ENCODE measurements at places on chromosomes 7 and 10.

- DNase-seq, result no peak
Observed at GRCh38 chr10:34918060-34918775, 103.1 kb upstream of the PARD3 start.

DNA sequence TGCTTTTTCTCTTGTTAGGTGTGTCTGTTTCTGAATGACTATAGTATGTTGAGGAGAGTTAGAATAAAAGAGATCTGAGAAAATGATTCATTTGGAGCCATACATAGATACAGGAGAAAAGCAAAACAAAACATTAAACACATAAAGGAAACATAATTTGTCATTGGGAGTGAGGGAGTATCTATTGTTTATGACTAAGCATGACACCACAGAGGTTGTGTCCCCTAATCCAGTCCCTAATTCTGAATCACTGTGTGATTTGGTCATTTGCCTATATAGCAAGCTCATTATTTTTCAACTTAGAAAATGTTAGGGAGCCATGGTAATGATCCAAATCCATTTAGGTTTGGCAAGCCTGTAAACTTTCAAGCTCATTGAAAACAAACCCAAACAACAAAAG lies 132.3 kb upstream of the BMPER start:
- DNase-seq, result no peak

DNA sequence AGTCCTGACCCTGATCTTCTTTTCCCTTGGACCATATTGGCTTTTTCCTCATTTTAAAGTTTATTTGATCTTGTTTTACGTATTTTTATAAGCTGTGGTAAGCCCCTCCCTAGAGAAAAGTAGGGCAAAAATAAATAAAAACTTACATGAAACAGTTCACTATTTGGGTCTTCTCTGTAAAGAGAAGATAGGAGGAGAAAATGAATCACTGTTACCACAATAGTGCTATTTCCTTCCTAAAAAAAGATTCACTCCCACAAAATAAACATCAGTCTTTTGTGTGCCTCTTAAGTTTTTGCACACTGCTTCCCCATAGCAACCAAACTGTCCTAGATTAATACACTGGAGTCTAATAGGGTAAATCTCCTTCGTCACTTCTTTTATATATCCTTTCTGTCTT lies 1.4 kb upstream of the SVIL start:
- DNase-seq, result no peak

DNA sequence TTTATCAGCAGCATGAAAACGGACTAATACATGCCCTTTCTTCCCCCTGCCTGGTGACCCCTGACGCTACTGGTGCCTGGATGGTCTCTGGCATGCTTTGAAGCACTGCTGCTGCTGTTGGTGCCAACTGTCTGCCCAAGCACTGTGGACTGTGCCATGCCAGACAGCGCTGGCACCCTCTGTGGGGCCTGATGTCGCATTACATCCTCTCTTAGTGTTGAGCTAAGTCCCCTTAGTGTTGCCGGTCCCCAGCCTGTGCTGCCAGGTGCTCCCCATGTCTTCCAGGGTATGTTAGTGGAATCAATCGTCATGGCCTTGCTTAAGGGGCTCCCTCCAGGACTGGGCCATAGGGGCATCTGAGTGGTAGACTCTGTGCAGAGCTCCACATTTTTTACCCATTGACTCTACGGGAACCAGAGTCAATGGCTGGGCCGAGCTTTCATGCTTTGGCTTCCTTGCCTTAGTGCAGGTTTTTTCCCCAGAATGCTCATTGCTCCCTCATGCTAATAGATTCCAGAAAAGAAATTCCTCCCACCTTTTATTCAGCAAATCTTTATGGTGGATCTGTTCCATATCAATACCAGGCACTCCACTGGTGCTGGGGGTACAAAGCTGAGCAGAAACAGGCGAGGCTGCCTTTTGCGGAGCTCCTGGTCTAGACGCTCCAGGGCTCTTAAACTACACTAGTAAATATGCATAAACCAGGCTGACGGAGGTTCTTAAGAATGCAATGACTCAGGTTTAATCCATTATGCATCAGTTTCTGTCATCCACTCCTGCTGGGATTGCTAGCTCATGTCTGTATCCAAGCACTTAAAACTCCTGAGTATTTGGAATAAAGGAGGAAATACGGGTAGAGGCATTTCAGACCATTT lies 21.8 kb upstream of the MRC1 start:
- no peak for DNase-seq

DNA sequence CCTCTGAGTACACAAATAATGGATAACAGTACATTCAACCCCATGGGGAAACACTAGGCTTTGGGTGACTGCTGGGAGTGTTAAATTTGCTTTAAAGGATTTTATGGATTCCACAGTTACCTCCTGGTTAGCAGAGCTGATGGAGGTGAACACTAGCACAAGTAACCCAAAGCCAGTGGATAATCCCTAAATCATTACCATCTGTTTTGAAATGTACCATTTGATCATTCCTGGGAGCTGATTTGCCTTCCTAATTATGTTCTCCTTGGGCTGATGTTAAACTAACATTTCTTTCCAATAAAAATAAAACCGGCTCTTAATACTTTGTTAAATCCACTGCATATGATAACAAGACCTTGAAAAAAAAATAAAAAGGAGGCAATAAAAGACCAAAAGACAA lies 493.9 kb downstream of the PLXNA4 start:
- no peak for DNase-seq

GRCh38 chr7:46168671-46169383 lies 247.8 kb upstream of the IGFBP3 start:
- no peak for DNase-seq

DNA sequence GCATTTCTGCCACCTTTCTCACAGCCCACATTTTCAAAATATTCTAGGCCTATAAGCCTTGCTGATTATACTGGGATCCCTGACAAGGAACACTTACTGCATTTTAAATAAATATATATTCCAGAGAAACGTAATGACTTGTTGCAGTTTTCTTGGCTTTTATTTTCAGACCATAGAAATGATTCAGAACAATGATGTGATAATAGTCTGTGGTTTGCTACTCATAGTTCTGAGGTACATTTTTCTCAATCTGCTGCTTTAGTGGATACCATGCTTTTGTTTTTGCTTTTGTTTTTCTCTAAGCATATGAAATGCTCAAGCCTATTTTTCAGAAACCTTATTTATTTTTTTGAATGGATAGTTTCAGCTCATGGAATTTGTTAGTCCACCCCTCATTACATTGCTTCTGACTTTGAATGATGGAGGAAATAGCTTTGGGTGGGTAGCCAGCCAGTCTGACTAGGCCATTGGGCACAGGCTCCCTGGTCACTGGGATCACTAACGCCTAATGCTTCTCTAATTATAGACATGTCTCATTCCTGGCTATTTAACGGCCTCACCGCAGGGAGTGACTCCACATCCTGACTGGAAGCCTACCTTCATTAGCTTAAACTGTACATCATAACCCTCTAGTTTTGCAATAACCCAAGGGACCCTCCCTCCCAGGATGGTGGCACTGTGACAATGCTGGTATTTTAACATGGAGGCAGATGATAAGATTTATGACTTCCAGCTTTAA lies 66.1 kb downstream of the MBL2 start:
- DNase-seq, result no peak

DNA sequence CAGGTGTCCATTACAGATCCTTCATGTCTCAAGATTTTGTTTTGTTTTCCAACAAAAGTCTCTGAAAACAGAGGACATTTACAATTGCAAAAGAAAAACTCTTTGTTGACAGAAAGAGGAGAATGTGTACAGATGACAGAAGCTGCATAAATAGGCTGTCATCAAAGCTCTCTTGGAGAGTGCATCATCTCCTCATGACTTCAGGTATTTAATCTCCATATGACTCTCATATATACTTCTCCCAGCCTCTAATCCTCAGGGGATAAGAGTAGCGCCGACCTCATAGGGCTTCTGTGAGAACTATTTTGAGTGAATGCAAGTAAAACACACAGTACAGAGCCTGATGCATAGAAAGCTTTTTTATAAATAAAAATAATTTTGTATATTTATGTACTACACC lies 48.1 kb upstream of the SEPTIN7 start:
- DNase-seq, result no peak

DNA sequence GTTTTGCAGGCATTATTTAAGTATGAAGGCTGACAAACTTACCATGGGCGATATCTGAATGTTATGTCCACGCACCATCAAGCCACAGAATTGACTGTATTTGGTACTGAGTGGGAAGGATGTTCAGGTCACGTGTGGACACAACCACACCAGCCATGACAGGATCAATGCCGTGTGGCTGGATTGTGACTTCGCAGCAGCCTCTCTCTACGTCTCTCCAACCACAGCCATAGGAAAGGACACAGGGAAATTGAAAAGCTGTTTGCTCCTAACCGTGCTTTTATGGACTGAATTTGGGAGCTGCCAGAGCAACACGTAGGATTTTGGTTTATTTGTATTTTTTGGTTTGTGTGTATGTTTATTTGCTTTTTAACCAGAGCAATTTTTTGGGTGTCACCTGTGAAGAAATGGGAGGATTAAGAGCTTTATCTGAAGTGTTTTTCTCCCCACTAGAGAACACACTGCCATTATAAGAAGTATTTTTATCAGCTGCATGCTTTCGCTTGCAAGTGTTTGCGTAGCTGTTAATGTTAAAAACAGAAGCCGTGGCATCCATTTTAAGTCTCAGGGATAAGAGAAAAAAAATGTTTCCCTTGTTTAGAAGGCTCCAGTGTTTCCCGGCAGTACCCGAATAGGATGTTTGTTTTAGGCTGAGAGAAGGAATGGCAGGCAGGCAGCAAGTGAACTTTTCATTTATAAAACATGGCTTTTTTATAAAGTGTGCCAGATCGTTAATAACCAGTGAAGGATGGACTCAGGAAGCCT lies 401.1 kb upstream of the NFE2L3 start:
- no peak for DNase-seq

DNA sequence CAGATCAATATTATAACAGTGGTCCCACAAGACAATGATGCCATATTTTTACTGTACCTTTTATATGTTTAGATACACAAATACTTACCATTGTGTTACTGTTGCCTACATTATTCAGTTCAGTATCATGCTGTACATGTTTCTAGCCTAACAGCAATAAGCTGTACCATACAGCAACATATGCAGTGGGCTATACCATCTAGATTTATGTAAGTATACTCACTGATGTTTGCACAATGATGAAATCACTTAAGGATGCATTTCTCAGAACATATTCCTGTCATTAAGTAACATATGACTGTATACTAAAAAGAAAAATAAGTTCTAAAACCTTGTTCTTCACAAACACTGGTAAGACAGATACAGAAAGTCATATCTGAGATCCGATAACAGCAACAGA lies 468.6 kb upstream of the SEMA3A start:
- no peak for DNase-seq

DNA sequence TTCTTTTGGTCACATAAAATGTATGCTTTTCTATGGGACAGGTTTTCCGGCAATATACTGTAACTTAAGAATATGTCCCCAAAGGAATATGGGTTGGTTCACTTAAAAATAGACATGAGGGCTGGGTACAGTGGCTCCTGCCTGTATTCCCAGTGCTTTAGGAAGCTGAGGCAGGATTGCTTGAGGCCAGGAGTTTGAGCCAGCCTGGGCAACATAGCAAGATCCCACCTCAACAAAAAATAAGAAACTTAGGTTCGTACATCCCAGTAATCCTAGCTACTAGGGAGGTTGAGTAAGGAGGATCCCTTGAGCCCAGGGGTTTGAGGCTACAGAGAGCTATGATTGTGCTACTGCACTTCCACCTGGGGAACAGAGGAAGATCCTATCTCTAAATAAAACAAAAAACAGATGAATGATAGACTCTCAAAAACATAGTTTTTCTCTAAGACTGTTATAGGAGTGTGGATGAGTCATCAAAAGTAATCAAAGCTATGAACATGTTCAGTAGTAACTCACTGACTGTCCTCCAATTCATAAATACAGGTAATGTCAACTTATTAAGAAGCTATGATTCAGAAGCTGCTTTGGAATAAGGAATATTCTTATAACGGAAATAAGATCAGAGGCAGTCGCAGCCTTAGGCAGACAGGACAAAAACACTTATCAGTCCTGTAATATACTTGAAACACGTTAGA lies 2.6 kb upstream of the SEC31B start:
- no peak for DNase-seq

DNA sequence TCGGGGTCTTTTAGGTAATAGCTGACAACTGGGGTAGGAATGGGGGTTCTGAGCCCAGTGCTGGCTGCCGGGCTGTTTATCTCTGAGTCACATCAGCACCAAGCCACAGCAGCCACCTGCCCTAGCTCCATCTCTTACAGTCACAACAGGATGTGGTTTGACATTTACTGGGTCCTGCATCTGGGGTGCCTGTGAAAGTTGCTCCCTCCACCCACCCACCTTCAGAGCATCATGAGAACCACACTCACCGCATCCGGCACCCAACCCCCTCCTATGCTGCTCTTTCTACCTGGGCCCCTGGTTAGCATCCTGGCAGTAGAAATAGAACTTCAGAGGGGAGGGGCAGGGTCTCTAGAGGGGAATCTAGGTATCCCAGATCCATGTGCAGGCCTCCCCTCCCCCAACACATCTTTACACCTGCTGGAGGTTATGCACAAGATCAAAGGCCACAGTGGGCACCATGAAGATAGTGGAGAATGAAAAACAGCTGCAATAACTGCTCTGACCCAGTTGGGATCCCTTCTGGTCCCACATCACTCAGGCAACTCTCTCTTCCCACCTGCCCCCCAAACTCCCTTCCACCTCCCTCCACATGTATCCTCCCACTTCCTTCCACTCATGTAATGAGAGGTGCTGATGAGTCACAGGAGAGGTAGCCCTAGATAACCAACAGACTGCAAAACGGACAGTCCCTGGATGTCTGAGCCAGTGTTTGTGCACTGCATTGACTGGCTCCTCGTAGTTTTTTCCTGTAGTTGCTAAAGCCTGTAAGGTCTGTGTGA lies 38.2 kb downstream of the PRSS2 start:
- peak; percentile 91 for DNase-seq

- DNase-seq, result no peak
Observed at GRCh38 chr10:29055101-29055500, 233.8 kb upstream of the LYZL1 start.

GRCh38 chr10:24465891-24466818 lies 257.2 kb downstream of the KIAA1217 start:
- peak; percentile 9 for DNase-seq

- no peak for DNase-seq
Observed at GRCh38 chr7:75621124-75621523, 117.6 kb downstream of the HIP1 start.

DNA sequence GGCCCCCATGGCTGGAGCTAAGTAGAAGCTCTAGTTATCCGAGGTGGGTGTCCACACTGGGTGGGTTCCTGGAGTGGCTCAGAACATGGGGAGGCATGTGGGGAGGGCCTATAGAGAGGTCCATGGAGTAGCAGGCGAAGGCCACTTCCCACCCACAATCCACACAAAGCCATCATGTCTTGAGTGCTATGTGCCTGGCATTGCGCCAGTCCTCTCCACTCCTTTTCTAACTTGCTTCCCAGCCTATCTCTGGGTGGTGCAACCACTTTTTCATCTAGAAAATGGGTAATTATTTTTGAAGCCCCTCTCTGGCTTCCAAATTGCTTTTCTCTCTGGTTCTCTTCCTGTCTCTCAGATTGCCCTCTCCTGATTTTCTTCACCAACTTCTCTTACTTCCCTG lies 263.6 kb downstream of the PHTF2 start:
- DNase-seq, result no peak
